AG08396 (cell line): ENCODE measurements at places on chromosomes 6 and 20.

DNA sequence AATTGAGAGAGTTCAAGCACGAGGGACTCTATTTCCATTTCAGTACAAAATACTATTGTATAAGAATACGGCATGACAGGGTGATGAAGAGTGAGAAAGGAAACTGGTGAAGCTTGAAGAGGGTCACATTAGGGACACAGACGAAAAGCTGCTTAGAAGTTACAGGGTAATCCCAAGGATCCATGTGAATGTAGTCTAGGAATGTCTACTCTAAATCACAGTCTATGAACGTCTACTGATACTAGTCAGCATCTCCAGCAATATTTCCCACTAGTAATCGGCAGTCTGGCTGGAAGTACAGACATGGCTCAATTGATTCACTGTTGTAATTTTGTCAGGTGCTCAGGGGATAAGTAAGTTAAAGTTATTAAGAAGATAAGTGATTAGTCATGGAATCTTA is 156.4 kb downstream of the ASCC3 start:
- DNase-seq, result no peak

- no peak for DNase-seq
These were observed 2.9 kb downstream of the KLHDC3 start for GRCh38 chr6:43016943-43017334.

DNA sequence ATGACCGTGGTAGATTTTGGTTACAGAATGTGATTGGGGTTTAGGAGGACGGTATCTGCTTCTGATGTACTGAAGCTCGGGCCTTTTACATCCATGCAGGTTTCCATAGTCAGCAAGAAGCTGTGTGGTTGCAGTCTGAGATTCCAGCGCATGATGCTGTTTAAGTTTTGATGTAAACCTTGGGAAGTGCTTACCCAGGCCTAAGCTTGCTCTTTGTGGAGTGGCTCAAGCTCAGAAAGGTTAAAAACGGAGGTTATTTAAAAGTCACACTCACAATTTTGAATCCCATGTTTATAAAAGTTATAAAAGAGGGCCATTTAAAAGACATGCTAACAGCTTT is 121.4 kb downstream of the TIAM2 start:
- DNase-seq, result no peak

DNA sequence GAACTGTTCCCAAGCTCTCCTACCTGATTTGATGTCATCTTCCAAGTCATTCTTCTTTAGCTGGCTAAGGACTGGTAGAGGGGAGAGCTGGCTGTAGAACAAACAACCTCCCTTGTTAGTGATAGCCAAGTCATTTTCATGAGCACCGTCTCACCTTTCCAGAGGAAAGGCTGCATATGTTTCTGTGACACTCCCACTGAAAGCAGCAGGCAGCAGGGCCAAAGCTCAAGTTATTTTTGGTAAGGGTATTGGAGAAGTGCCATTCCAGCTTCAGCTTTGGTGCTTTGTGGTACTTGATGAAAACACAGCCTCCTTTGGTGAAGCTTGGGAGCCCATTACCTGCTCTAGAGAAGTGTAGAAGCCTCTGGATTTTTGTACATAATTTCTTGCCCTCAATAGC is 5.4 kb upstream of the DOK5 start:
- no peak for DNase-seq

DNA sequence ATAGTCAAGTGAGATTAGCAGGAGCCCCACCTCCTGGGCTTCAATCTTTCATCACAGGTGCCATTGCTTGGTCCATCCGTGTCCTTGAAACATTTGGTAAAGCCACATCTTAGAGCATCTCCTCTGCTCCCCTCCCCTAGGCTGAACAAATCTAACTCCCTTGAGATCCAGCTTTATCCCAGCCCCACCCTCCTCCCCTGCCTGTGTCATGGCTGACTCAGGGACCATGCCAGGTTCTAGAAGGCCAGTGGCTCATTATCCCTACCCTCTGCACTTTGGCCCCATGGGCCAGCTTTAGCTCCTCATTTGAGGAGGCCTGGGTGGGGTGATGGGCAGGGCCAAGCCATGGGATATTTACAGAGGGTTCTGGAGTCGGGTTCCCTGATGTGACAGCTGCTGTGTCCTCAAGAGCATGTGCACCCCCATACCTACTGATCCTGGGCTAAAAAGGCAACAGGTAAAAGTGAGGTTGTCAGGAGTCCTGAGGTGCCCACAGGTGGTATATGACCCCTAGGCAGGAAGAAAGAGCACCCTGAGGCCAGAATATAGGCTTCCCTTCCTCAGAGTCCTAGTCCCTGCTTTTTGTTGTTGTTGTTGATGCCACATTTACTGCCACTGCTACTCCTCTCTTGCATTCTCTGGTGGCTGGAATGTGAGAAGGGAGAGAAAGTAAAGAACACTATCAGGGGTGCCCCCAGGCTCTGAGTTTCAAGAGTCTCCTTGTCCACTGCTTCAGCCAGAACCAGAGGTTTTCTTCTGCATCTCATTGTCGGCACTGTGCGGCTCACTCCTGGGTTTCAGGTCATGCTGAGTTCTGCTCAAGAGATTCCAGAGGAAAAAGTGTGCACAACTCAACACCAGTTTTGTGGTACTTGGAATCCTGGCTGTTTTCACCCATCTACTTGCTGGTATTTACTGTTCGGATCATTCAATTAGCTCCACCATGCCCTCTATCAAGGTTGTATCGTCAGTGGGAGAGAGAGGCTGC is 228.4 kb downstream of the LRFN2 start:
- no peak for DNase-seq

DNA sequence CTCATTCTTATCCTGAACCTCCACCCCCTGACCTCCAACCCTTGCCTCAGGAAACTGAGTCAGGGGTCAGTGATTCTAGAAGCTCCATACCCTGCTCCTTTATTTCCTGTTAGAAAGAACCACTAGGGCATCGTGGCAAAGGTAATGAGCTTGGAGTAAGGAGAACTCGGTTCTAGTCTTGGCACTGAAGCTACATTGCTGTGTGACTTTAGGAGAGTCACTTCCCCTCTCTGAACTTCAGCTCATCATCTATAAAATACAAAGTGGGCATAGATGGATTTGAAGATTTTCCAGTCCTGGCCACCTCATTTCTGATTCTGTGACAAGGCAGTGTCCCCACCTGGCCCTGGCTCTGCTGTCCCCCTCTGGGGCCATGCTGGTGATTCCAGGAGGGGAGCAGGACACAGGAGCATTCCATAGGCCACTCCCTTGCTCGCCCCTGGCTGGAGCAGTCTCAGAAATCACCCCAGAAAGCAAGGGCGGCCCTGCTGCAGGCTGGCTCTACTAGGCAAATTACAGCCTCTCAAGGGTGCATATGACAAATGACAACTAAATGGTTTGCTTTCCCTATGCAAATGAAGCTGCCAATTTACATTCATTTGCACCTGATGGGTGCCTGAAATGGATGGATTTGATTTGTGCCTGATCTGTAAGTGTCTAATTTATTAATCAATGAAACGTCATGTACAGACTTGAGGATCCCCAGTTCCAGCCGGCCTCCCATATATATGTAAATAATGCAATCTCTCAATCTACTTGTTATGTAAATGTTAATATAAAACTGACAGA is 62.2 kb downstream of the LRFN2 start:
- no peak for DNase-seq

GRCh38 chr20:62437496-62437895 is 10.2 kb upstream of the RBBP8NL start:
- DNase-seq, result peak; percentile 61

- no peak for DNase-seq
These were observed 10.9 kb downstream of the TFB1M start for GRCh38 chr6:155303361-155303870.

DNA sequence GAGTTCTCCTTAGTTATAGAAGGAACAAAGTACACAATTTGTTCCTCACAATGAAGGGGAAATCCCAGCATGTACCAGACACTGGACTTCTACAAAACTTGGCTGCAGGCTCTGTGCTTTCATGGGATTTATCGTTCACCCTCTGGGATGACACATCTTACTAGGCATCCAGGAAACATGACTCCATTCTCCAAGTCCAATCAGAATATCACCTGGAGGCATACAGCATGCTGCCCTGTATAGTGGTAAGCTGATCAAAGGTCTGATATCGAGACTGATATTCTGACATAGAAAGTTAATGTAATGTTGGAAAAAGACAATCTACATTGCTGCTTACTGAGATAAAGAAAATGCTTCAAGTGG is 6.7 kb downstream of the RWDD2A start:
- peak; percentile 25 for DNase-seq

DNA sequence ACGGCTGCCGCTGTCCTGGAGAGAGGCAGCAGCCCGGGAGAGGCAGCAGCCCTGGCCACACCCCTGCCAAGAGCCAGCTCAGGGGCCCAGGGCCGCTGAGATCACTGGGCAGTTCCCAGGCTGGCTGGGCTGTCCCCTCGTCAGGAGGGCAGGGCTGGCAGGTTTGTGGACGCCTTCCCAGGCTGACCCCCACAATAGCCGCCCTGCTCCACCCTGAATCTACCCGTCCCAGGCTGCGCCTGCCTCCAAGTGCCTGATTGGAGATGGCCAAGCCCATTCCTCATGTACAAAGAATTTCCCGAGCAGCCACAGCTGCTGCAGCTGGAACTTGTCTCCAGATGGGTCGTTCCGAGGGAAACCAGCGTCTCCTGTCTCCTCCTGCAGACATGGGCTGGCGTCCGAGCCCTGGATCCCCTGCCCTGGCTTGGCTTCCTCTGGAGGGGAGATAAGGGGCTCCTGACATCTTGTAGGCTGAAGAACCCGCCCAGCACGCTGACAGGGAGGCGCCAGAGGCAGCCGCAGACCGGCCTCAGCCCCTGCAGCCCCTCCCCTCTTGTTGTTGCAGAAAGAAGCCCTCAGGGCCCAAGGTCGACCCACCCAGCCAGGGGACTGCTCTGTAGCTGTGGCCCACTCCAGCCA is 9.4 kb upstream of the GATA5 start:
- no peak for DNase-seq

- no peak for DNase-seq
These were observed 29.3 kb upstream of the FAM83B start for GRCh38 chr6:54817236-54817635.

- peak; percentile 56 for DNase-seq
These were observed 226.8 kb upstream of the PDE10A start for GRCh38 chr6:165889636-165890403.

GRCh38 chr6:146339716-146340115 is 203.9 kb upstream of the RAB32 start:
- no peak for DNase-seq

- no peak for DNase-seq
These were observed 84.1 kb downstream of the GINS1 start for GRCh38 chr20:25491446-25492038.

DNA sequence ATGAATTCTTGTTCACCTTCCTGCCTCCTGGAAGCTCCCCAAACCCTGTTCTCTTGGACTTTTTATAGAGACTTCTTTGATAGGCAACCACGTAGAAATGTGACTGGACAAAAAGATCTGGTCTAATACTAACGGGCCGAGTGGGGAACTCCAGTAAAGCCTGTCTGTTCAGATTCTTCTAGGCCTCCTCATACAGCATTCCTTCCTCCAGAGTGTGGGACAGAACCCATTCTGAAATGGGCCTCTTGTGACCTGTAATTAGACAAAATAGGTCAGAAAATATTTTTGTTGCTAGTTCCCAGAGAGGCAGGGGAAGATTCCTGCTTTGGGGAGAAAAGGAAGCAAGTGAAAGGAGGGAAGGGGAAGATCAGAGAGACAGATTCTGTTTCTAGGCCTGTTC is 374.3 kb downstream of the CDH26 start:
- no peak for DNase-seq

- DNase-seq, result peak; percentile 59
These were observed 12.8 kb downstream of the STK4 start for GRCh38 chr20:44979090-44979621.

DNA sequence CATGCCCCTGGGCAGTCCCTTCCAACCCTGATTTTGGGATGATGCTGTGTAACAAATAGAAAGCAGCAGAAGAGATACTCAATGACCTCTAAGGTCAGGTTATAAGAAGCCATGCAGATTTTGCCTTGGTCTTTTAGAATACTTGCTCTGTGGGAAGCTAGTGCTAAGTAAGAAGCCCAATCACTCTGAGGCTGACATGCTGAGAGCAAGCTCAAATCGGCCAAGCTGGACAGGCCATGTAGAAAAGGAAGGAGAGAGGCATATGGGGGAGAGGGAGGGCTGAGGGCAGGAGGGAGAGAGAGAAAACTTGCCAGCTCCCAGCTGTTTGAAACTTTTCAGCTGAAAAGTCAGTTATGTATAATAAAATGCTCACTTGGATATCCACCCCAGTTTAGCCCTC is 1021.6 kb upstream of the MAP3K7 start:
- DNase-seq, result no peak

- no peak for DNase-seq
These were observed 185.5 kb upstream of the MYLIP start for GRCh38 chr6:15943423-15943822.
